ENCODE measurements at places on chromosomes 7 and 10.

DNA sequence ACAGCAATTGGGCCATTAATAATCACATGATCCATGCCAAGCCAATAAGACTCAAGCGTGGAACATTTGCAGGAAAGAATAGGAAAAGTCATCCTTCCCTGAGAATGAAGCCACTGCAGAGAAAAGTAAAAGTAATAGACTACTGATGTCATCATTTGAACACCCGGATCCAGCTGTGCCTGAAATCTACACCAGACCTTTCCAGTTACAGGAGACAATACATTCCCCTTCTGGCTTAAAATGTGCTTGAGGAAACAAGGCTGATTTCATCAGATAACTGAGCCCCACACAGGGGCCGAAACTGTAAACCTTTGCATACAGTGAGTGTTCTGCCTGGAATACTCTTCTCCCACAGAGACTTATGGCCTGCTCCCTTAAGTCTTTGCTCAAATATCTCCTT is 232.8 kb downstream of the KCNMA1 start:
- no peak for DNase-seq

- DNase-seq, result no peak
Observed at GRCh38 chr7:72223351-72223750, 188.8 kb downstream of the CALN1 start.

- DNase-seq, result peak; percentile 49
Observed at GRCh38 chr10:83432261-83433045, 706.9 kb upstream of the GHITM start.

- DNase-seq, result no peak
Observed at GRCh38 chr10:50453940-50454339, 169.8 kb downstream of the SGMS1 start.

DNA sequence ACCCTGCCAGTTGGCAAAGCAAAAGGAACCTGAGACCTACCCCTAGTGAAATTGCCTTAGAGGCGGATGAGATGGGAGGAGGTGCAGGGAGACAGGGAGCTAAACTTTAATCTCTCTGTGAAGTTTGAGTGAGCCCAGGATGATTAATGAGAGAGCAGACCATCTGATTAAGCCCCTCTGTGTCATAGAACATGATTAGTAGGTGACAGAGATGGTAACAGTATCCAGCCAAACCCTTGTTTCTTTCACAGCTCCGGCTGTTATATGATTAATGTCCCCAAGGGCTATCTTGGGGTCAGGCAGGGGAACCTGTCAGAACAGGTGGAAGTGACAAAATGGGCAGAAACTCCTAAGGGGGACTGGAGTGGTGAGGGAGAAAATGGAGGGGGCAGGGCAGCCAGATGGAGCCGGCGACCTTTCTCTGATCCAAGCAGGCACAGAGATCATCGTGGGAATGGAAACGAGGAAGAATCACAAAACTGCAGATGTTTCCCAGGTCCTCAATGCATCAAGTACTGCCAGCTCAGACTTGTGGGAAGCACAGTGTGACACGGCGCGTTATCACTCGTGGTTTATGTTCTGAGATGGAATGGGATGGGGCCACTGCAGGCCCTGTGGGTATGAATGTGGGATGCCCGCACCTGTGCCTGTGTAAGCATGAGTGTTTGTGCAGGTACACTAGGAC is 684.2 kb downstream of the LRMDA start:
- no peak for DNase-seq

DNA sequence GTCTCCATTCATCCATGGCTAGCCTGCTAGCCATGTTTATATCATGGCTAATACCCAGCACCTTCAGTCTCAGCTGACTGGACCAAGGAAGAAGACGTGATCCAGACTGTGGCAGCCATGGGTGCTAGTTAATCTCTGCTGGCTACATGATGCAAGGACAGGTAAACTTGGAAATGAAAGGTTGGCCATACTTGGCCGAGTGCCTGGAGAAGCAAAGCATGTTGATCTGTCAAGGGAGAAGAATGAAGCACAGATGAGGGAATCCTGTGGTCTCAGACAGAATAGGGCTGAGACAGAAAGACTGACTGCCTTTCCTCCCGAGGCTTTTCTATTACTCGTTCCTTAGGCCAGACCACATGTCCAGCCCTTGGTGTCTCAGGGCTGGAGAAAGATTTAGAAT is 41.1 kb downstream of the CPVL start:
- no peak for DNase-seq

DNA sequence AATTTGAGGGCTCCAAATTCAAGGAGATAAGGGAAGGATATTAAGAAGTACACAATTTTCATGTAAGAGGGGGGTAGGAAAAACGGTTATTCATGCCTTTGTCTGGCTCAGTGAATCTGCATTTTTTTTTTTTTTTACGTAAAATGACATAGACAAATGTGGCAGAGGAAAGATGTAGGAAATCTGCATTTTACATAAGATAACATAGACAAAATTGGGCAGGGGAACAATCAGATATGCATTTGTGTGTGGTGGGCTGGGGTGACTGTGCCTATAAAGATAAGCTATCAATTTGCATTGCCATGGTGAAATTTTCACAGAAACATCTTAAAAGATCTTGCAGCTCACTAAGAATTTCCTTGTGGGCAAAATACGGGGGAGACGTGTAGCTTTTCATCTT is 92.7 kb upstream of the GPR141 start:
- DNase-seq, result no peak

- DNase-seq, result no peak
Observed at GRCh38 chr7:90472805-90473540, 3.5 kb downstream of the PTTG1IP2 start.

DNA sequence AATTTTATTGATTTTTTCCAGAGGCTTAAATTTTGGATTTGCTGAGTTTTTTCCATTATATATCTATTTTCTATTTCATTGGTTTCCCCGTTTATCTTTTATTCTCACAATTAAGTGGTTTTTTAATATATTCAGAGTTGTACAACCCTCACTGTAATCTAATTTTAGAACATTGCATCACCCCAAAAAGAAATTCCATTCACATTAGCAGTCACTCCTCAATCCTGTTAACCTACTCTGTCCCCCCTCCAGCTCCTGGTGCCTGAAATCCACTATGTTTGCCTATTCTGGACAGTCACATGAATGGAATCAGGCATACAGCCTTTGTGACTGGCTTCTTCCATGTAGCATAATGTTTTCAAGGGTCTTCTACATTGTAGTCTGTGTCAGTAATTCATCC is 55.8 kb upstream of the ITGA8 start:
- DNase-seq, result peak; percentile 72

GRCh38 chr10:32199714-32200394 is 143.6 kb upstream of the KIF5B start:
- no peak for DNase-seq

DNA sequence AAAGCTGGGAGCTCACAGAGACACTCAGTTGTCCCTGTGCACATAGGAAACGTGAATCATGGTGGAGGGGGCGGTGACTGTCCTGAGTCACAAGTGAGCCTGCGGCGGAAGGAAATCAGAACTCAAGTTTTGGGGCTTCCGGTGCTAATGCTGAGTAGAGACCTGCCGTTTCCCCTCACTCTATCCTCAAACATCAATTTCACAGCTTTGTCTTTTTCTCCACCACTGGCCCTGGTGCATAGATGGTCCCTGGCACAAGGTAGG is 21.9 kb downstream of the ADCYAP1R1 start:
- no peak for DNase-seq

- DNase-seq, result no peak
Observed at GRCh38 chr10:92203919-92204623, 86.8 kb downstream of the CPEB3 start.

DNA sequence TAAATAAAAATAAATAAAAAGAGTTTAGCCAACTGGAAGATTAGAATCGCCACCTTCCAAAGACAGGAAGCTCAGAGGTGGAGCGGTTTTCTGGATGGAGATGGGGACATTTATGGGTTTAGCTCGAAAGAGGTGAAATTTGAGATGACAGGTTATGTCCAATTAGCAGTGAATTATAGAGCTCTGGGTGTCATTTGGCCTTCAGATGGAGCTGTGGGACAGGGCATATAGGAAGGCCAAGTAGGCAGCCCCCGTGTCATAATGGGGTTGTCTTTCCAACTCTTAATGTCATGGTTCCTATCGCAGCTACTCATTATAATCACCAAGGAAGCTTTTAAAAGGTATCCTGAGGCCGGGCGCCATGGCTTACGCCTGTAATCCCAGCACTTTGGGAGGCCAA is 21.0 kb upstream of the EEPD1 start:
- DNase-seq, result no peak

- no peak for DNase-seq
Observed at GRCh38 chr7:47492716-47493325, 89.1 kb downstream of the TNS3 start.

DNA sequence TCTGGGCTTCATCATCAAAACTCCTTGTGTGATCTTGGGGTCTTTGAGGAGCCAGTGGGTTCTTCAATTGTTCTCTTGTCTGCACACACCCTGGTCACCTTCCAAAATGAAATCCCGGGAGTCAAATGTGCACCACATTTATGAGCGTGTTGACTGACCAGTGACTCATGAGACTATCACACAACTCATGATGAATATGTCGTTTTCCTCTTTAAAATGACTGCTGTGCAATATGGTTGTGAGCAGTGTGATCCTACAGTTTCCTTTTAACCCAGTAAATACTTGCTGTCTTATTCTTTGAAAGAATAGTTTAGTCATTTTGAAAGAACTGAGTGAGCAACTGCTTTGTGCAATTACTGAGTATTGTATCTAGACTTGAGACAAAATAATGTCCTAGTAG is 149.2 kb downstream of the DYNC1I1 start:
- no peak for DNase-seq
